CD4-positive, alpha-beta T cell treated with Interleukin-17A for 1 hour (primary cell): ENCODE measurements at places on chromosomes 2 and 18.

GRCh38 chr2:159904959-159905305 lies 106.9 kb upstream of the CD302 start:
- no peak for DNase-seq

- no peak for DNase-seq
These were observed 18.9 kb downstream of the ZRANB3 start for GRCh38 chr2:135512099-135512498.

DNA sequence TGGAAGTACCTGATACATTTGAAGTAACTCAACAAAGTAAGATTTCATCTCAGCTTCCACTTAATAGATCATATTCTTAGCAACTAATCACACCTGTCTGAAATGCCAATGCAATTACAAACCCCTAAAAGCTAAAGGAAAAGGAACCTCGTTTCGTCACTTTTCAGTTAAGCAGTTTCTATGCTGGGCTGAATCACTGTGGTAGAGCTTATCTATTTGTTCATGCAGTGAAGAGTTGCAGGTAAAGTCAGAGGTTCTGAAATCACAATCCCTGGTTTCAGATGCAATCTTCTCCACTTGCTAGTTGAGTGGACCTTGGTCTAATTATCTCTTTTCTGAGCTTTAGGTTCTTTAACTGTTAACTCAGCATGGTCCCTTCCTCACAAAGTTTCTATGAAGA lies 6.3 kb downstream of the HRH4 start:
- no peak for DNase-seq

DNA sequence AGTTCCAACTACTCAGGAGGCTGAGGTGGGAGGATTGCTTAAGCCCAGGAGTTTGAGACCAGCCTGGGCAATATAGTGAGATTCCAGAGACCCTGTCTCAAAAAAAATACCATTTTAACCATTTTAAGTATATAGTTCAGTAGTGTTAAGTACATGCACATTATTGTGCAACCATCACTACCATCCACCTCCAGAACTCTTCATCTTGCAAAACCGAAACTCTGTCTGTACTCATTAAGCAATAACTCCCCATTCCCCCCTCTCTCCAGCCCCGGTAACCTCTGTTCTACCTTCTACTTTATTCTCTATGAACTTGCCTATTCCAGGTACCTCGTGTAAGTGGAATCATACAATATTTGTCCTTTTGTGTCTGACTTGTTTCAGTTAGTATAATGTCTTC lies 86.4 kb downstream of the GFPT1 start:
- no peak for DNase-seq

DNA sequence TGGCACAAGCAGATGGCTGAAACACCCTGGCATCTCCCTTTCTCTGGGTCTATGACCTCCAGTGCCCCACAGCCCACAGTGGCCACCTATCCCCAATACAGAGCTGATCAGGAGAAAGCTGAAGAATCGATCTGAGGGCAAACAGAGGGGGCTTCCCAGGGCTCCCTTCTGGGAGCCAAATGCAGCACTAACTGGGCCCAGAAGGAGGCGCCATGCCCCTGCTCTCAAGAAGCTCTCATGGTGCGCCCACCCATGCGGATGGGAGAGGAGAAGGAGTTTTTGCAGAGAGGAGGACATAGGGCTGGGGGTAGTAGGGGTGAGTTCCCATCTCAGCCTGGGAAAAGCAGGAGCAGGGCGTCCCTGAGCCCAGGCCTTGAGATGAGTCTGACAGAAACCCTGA lies 787.3 kb upstream of the RAB6C start:
- no peak for DNase-seq

GRCh38 chr2:215365184-215365658 lies 53.4 kb downstream of the ATIC start:
- no peak for DNase-seq
